Stimulated activated CD4-positive, alpha-beta T cell treated with anti-CD3 and anti-CD28 coated beads, Interleukin-1b, Interleukin-23, amount 100 ng/mL, for 1 hour (primary cell): ENCODE measurements at places on chromosomes 7 and 10.

DNA sequence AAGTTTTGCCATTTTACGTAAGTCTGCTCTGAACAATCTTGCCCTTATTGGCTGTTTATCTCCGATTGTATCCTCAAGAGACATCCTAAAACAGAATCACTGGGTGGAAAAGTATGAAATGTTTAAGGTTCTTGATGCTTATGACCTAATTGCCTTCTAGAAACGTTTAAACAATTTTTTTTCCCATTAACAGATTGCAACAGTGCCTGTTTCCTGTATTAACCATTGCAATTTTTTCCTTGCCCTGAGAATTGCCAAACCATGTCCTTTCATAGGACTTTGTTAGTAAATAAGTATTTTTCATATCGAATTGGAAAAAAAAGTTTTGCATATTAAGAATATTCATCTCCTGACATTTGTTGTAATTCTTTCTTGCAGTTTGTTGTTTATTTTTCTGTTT lies 639.8 kb downstream of the INHBA start:
- no peak for DNase-seq

- no peak for DNase-seq
Measured at GRCh38 chr7:79553811-79554555, 100.5 kb upstream of the MAGI2 start.

GRCh38 chr7:119413314-119413805 lies 859.6 kb upstream of the KCND2 start:
- DNase-seq = no peak

GRCh38 chr10:99619090-99619800 lies 994 bp downstream of the SLC25A28 start:
- no peak for DNase-seq

DNA sequence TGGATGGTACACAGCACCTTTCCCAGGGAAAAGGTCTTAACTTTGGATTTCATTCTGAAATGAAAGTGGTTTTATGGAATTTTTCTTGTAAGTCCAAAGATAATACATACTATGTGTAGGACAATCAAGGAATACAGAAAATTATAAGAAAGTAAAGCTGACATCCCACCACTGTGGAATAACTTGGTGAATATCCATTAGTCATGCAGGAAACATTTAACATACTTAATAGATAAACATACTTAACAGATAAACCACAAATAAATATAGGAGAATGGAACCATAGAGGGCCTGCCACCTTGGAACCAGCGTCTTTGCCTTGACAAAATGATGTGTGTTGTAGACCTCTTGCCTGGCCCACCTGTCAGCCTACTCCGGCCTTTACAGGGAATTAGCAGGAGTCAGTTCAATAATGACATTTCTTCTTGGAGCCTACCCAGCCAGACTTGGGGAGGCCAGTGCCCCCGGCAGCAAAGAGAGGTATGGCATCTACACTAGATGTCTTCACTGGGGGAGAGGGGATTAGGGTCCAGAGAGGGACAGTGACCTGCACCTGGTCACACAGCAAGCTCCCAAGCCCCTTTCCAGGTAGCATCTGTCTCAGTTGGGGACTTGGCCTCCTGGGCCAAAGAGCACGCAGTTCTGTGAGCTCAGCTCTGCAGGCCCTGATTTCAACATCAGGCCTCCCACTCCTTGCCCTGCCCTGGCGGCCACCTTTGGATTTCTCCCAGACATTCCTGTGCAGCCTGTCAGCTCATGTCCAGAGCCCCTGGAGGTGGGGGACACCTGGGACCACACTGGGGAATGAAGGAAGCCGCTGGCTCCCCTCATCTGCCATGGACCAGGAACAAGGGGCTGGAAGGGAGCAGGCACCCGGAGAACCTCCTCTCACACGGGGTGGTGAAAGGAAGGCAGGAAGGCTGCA lies 112.6 kb upstream of the PPIF start:
- DNase-seq = no peak
